CD4-positive, alpha-beta T cell treated with Interleukin-4 for 4 hours (primary cell): ENCODE measurements at places on chromosomes 3 and 15.
A peak's percentile ranks its signal among the peaks of the same experiment; 100 is the strongest.

- DNase-seq = no peak
Measured at GRCh38 chr3:155876503-155876902, 6.1 kb downstream of the GMPS start.

DNA sequence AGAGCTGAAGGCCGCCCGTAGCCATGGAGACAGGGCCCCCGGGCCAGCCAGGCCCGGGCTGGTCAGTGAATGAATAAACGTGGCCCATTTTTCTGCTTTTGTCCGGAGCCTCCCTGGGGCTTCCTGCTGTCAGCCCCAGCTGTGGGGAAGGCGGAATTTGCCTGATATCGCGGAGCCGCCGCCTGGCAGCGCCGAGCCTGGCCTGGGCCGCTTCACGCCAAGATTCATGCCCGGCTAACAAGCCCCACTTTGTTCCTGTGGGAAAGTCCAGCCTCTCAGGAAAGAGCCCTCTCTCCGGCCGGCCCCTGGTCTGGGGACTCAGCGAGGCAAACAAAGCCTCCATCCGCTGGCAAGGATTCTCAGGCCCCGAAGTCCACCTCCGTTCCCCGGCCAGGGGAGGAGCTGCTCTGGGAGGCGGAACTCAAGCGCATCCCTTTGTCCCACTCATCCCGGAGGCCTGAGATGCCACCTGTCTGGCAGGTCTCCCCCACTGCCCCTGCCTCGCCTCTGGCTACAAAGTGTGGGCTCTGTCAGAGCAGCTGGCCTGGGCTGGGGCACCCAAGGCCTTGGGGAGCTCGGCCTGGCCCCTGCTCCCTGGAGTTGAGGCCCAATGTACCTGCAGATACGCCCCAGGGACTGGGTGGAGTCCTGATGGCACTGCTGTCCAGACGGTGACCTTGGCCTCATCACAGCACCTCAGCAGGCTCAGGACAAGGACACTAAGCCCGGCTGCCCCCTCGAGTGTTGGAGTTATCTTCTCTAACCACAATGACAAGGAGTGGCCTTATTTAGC is 51.6 kb upstream of the SLC6A11 start:
- DNase-seq = no peak

- no peak for DNase-seq
Measured at GRCh38 chr15:85139391-85139790, 157.7 kb downstream of the PDE8A start.

- peak; percentile 85 for DNase-seq
Measured at GRCh38 chr3:45943207-45943846, at the start of gene CXCR6. Gene CXCR6 (plus strand): TSS chr3:45943464. CDS start chr3:45946482, 3,018 bp downstream.

DNA sequence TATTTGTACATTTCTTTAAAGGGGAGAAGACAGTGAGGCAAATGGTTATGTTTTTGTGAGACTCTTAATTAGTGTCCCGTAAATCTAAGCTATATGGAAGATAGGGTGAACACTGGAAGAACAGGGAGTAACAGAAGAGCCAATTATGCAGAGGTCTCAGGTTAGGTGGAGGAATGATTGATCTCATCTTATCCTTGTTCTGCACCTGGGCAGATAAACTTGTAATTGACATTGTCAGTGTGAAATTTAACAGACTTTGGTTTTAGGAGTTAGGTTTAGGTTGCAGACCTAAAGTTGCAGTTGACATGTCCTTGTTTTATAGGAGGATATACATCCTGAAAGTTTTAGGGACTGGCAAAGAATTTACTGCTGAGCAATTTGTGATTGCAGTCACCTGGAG is 3.1 kb upstream of the TWF2 start:
- DNase-seq = no peak

GRCh38 chr3:174198199-174198598 is 660.9 kb upstream of the NAALADL2 start:
- no peak for DNase-seq

- DNase-seq = no peak
Measured at GRCh38 chr15:39016706-39017105, 452.1 kb upstream of the RASGRP1 start.

GRCh38 chr15:85582131-85583079 is 202.0 kb downstream of the AKAP13 start:
- peak; percentile 88 for DNase-seq

DNA sequence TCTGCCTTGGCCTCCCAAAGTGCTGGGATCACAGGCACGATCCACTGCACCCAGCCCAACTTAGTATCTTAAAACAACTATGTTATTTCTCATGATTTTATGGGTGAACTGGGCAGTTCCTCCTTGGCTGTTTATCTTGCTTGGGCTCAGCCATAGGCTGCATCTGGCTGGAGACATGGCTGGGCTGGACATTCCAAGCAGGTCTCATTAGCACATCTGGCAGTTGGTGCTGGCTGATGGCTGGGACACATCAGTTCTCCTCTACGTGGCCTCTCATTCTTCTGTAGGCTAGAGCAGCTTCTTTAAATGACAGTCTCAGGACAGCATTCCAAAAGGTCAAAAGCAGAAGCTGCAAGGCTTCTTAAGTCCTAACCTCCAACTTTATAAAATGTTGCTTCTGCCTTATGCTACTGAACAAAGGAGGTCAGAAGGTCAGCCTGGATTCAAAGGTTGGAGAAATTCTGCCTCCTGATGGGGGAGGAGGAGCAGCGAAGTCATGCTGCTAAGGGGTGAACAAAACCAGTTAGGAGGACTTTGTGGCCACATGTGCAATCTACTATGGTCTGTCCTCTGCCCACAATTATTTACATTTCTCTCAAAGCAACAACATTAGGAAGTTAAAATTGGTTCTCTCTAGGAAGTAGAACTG is 144.0 kb downstream of the AQP9 start:
- DNase-seq = no peak

GRCh38 chr15:22863356-22863755 is 24.9 kb downstream of the NIPA2 start:
- DNase-seq = no peak

DNA sequence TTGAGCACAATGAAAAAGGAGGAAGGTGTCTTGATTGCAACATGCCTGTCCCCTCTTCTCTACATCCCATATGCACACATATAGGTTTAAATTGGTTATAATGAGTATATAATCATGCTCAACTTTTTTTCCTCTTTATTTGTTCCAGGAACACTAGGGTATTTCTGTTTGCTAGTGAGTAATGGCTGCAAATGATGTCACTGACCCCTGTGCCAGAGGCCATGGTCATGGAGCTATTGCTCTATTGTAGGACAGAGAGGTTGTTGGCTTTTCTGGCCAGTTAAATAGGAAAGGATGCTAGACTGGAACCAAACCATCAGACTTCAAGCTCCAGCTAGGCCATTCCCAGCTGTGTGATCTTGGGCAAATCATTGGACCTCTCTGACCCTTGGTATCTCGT is 9.6 kb downstream of the ARHGEF3 start:
- no peak for DNase-seq

GRCh38 chr15:41944313-41944940 is 27.9 kb downstream of the EHD4 start:
- no peak for DNase-seq

- no peak for DNase-seq
Measured at GRCh38 chr3:161336661-161337060, 34.7 kb downstream of the SPTSSB start.

DNA sequence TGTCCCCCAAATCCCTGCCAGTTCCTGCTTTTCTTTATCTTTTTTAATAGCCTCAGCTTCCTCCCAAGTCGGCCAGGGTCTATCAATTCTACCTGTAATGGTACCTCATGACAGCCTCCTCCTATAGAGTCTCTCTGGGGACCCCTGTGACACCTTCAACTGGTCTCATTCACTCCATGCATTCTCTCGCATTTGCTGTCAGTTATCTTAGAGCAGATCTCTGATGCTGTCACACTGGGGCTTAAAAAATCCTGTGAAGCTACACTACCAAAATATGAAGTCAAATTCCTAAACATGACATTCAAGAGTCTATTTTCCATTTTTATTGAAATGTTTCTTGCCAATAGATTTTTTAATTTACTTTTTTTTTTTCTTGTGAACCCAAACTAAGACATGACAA is 5.5 kb downstream of the VPS39 start:
- no peak for DNase-seq

DNA sequence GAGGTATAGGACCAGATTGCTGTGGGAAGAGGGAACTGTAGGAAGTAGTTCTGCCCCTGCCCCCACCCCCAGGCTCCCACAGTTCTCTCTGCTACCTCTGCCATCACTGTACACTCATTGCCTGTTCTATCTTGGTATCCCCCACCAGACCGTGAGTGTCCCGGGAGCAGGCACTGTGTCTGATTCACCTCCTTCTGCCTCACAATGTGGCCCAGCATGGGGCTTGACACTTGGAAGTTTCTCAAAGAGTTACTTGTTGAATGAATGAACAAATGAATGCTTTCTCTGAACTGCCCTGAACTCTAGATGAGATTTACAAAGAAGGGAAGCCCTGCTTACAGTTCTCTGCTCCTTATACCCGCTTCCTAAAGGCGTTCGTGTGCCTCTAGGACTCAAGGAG is 27.1 kb upstream of the PIK3CB start:
- no peak for DNase-seq

- no peak for DNase-seq
Measured at GRCh38 chr3:183924956-183925355, 40.3 kb upstream of the PARL start.

DNA sequence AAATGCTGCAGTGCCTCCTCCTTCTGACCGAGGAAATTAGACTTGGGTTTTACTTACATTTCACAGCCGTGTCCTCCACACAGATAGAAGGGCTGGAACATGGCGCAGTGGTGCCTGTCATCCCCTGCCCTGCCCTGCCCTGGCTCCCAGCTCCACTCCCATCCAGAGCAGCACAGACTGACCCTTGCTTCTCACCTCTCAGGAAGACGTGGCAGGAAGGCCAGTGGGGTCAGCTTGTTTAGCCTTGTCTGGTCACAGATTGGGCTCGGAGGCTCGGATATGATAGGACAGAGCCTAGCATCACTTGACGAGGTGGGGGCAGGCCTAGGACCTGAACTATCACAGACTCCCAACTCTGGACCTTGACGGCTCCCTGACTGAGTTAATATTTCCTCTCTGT is 88.5 kb downstream of the LINGO1 start:
- DNase-seq = no peak

- no peak for DNase-seq
Measured at GRCh38 chr15:45265506-45265905, 13.5 kb downstream of the SLC28A2 start.

GRCh38 chr15:92141607-92142006 is 252.1 kb upstream of the ST8SIA2 start:
- no peak for DNase-seq

- DNase-seq = no peak
Measured at GRCh38 chr3:86895202-86895601, 95.7 kb downstream of the VGLL3 start.

GRCh38 chr3:52347716-52348635 is 31.9 kb downstream of the DNAH1 start:
- DNase-seq = no peak

- no peak for DNase-seq
Measured at GRCh38 chr15:64930019-64930652, 18.4 kb downstream of the ANKDD1A start.

DNA sequence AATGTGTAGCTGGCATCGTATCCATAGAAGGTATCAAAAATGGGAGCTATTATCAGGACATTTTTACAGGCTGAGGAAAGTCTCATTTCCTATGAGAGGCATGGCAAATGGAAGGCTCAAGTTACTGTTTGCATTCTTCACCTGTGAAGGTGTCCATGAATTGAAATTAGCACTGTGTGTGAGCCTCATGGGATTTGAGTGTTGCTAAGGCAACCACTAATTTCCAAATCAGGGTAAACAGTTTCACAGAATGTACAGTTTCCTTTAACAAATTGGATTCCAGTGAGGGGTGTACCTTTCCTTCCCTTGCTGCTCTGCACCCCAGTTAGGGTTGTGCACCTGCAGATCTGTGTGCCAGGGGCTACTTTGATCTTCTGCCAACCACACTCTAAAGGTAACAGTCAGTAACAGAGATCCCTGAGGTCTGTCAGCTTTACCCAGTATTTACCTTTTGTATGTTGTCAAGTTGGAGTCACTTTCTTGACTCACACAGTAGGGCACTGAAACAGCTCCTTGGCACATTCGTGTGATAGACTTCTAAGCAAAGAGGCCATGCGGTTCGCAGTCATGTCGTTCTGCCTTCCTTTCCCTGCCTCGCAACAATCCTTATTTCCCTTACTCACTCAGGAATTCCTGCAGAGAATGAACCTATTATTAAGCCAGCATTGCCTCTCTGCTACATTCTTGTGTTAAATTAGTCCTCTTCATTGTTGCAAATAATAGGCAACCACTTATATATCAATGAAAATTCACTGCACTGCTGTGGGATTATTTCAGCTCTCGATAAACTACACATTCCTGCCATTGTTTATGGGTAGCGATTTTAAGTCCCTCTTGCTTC is 129.8 kb upstream of the GBE1 start:
- DNase-seq = no peak

DNA sequence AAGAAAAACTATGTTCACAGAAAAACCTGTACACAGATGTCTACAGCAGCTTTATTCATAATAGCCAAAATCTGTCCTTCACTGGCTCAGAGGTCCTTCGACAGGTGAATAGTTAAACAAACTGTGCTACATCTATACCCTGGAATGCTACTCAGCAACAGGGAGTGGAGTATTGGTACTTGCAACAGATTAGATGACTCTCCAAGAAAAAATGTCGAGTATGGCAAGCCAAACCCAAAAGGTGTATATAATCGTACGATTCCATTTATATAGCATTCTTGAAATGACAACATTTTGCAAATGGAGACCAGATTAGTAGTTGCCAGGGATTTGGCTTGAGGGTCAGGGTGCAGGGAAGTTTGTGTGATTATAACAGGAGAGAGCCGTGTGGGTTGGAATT is 22.4 kb upstream of the RGMA start:
- DNase-seq = no peak

DNA sequence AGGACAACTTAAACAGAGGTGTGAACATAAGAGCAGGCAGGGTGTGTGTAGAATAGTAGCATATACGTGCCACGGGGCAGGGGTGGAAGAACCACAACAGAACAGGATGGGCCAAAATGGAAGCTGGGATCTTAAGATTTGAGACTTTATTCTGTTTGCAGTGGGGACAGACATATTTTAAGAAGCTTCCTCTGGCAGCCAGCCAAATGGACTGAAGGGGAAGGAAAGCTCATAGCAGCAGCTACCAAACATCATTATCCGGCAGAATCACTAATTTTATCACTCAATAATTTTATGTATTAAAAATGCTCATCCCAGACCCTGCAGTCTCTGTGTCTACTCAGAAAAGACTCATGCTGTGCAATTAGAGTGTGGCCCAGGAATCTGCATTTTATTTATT is 130.9 kb upstream of the CTDSPL start:
- no peak for DNase-seq
